ENCODE measurements at places on chromosomes 6 and 20.

GRCh38 chr20:24608926-24609667, 139.7 kb downstream of the SYNDIG1 start:
- peak; percentile 19 for DNase-seq

DNA sequence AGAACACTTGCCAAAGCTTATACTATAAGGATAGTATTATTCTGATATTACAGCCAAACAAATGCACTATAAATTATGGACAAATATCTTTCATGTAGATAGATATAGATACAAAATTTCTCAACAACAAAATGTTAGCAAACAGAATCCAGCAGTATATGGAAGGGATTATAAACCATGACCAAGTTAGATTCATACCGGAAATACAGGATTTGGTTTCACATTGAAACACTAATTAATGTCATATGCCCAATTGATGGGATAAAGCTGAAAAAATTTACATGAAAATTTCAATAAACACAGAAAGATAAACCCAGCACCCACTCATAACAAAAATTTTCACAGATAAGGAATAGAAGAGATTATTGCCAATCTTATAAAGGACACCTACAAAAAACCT, 770.3 kb upstream of the SLC35B3 start:
- DNase-seq, result no peak

GRCh38 chr6:23584134-23584763, 541.8 kb upstream of the NRSN1 start:
- DNase-seq, result no peak

DNA sequence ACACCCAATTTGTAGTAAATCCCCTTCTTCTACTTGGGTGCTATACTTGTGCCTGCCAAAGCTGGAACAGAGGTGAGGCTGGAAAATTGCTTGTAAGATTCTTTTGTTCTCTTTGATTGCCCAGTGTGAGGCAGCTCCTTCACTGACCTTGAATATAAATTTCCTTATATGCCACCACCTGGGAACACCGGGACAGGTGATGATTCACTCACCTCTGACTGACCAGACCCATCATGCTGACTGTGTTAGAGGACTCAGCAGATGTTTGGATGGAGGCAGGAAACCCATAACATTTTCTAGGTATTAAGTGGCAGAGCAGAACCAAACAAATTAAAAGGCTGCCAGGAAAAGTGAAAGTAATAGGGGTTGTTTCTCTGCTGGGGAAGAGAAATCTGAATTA, 120.9 kb downstream of the GRM1 start:
- DNase-seq, result no peak

GRCh38 chr20:43938017-43938655, 23.5 kb downstream of the TOX2 start:
- no peak for DNase-seq
